WTC11 (cell line): ENCODE measurements at places on chromosomes 11 and 22. TPM values are rescaled to one million over a fixed set of nuclear protein-coding genes. Genes with fewer than 3 reads are reported as not detected.

Gene MMP7
- total RNA-seq = 0.23 to 0.50 TPM (median 0.48 TPM) in 3 replicates

GRCh38 chr11:115249061-115249578 is 255.1 kb downstream of the CADM1 start:
- DNase-seq = no peak
- peaks cover 10% of the 10 kb centered on the region for H3K4me1 ChIP-seq
- no peaks in the 10 kb centered on the region for H3K36me3 ChIP-seq
- H3K27me3 ChIP-seq = no peaks in the 10 kb centered on the region; the same call in 1 of the 2 replicates

DNA sequence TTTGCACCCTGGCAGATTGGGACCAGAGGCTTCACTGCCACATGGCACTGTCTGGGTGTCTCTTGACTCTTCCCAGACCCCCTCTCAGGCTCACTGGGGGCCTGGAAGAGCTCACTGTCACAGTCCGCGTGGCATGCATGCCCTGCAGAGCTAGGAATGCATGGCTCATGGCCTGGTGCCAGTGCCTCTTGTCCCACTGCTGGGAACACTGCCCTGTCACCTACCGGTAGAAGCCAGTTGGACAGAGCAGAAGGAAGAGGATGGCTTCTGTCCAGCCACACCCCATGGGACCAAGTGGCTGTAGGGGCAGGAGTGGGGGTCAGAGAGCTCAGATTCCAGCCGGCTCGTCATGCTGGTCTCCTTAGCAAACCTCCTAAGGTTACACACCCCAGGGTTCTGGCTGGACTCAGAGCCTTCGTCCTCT is 29.7 kb downstream of the MB start:
- H3K4me3 ChIP-seq = no peak overlapping the region
- H3K4me1 ChIP-seq = peaks cover under 1% of the 10 kb centered on the region
- H3K27me3 ChIP-seq = no peaks in the 10 kb centered on the region

DNA sequence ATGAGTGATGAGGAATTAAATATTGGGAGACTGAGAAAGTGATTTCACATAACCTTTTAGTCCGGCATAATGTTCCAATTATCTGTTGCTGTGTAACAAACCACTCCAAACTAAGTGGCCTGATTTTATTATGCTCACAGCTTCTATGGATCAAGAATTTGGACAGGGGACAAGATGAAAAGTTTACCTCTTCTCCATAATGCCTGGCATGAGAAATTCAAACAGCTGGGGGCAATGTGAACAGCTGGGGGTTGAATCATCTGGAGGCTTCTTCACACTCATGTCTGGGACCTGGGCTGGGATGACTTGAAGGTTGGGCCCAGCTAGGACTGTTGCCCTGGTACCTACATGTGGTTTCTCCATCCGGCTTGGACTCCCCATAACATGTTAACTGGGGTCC is 99.4 kb upstream of the DRD2 start:
- H3K36me3 ChIP-seq = no peaks in the 10 kb centered on the region
- no peak overlapping the region for H3K27ac ChIP-seq
- no peaks in the 10 kb centered on the region for H3K27me3 ChIP-seq

- no peaks in the 10 kb centered on the region for H3K36me3 ChIP-seq
- H3K27me3 ChIP-seq = peaks cover 74% of the 10 kb centered on the region
- DNase-seq = peak; percentile 52
- peak overlapping the region; percentile 46 for H3K4me3 ChIP-seq
- no peak overlapping the region for H3K27ac ChIP-seq
Observed at GRCh38 chr11:72673284-72673942, 809 bp downstream of the PDE2A start.

Gene MICAL3
- 35.6 to 41.2 TPM (median 38.8 TPM) in 3 replicates for total RNA-seq

DNA sequence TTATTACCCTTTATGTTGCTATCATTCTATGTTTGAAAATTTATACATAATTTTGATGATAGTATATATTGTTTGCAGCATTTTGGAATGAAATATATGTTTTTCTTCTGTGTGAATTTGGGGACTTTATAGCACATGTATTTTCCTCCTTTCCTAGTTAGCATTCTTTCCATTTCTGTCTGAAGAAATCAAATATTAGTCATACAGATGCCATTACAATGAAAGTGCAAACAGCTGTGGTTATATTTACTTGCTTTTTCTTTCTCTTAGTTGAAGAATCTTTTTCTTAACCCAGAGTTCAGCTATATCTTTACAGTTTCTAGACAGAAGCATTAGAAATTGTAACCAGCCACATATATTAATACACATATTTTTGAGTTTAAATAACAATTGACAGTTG is 753.1 kb upstream of the ARHGAP42 start:
- no peak for DNase-seq
- H3K4me3 ChIP-seq = no peak overlapping the region
- no peaks in the 10 kb centered on the region for H3K4me1 ChIP-seq
- H3K27ac ChIP-seq = no peak overlapping the region
- H3K27me3 ChIP-seq = peaks cover 9% of the 10 kb centered on the region

- peaks cover 45% of the 10 kb centered on the region for H3K4me1 ChIP-seq
- H3K27me3 ChIP-seq = peaks cover 3% of the 10 kb centered on the region; the same call in 1 of the 2 replicates
- H3K27ac ChIP-seq = peak overlapping the region; percentile 100
- peak overlapping the region; percentile 99 for H3K4me3 ChIP-seq
- H3K36me3 ChIP-seq = peaks cover 69% of the 10 kb centered on the region
- DNase-seq = no peak
Observed at GRCh38 chr11:62882788-62883501, 2.2 kb downstream of the SLC3A2 start.

- no peak for DNase-seq
- peaks cover 11% of the 10 kb centered on the region for H3K36me3 ChIP-seq
- peaks cover 24% of the 10 kb centered on the region for H3K27me3 ChIP-seq
- no peak overlapping the region for H3K4me3 ChIP-seq
Observed at GRCh38 chr11:125313271-125314219, 149.0 kb downstream of the PKNOX2 start.

Gene OR9Q2
- total RNA-seq = not detected in 3 replicates

DNA sequence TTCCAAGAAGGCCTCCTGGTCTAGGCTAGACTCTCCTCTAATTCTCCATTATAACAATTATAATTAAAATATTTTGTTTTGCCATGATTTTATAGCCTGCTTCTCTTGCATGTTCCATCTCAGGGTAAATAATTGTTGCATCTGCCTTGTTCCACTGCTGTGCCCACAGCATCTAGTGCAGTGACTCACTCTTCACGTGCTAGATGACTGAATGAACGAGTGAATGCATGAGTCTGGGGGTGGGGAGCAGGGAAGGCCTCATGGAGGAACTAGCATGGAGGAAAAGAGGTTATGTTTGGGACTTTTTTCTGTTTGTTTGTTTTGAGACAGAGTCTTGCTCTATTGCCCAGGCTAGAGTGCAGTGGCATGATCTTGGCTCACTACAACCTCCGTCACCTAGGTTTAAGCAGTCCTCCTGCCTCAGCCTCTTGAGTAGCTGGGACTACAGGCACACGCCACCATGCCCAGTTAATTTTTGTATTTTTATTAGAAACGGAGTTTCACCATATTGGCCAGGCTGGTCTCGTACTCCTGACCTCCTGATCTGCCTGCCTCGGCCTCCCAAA is 5.2 kb upstream of the OAF start:
- DNase-seq = no peak
- H3K4me1 ChIP-seq = peaks cover 12% of the 10 kb centered on the region
- H3K4me3 ChIP-seq = no peak overlapping the region
- H3K27me3 ChIP-seq = peaks cover 97% of the 10 kb centered on the region
- H3K27ac ChIP-seq = no peak overlapping the region
- no peaks in the 10 kb centered on the region for H3K36me3 ChIP-seq

GRCh38 chr11:123206791-123207434 is 11.9 kb upstream of the CLMP start:
- peak; percentile 52 for DNase-seq
- no peaks in the 10 kb centered on the region for H3K36me3 ChIP-seq
- H3K27ac ChIP-seq = no peak overlapping the region

GRCh38 chr11:19711911-19712280 is 741 bp upstream of the NAV2 start:
- peak overlapping the region; percentile 98 for H3K27ac ChIP-seq
- DNase-seq = peak; percentile 50
- H3K36me3 ChIP-seq = no peaks in the 10 kb centered on the region
- peaks cover 60% of the 10 kb centered on the region for H3K27me3 ChIP-seq
- H3K4me3 ChIP-seq = peak overlapping the region; percentile 79

GRCh38 chr22:19625331-19626041 is 88.8 kb upstream of the SEPTIN5 start:
- H3K27me3 ChIP-seq = no peaks in the 10 kb centered on the region
- H3K27ac ChIP-seq = no peak overlapping the region
- no peaks in the 10 kb centered on the region for H3K36me3 ChIP-seq

DNA sequence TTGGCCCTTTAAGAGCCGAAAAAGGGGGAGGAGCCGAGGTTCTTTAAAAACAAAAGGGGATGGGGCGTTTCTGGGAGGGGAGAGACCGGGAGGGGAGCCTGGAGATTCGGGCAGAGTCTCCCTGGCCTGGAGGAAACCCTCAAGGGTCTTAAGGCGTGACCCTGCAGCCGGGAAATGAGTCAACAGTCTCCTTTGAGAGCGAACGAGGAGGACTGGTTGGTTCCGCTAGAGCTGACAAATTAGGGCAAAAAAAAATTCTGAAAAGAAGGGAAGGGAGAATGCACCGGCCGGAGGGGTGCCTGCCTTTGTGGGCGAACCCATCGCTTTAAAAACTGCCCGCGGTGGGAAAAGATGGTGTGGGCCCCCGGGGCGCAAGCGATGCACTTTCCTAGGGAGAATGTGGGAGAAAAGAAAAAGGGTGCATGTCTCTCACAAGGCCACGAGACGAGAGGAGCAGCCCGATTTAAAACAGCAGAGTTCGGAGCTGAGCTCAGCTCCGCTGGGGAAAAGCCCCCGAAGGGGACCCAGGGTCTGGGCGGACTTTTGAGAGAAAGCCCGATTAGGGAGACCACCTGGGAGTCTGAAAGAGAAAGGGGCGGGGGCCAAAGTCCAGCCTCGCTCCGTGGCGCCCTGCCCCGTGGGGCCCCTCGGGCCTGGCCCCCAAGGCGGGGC is 874 bp downstream of the ZFTA start:
- peak overlapping the region; percentile 98 for H3K4me3 ChIP-seq
- H3K27me3 ChIP-seq = peaks cover 27% of the 10 kb centered on the region
- H3K27ac ChIP-seq = peak overlapping the region; percentile 98
- H3K4me1 ChIP-seq = peaks cover 37% of the 10 kb centered on the region

DNA sequence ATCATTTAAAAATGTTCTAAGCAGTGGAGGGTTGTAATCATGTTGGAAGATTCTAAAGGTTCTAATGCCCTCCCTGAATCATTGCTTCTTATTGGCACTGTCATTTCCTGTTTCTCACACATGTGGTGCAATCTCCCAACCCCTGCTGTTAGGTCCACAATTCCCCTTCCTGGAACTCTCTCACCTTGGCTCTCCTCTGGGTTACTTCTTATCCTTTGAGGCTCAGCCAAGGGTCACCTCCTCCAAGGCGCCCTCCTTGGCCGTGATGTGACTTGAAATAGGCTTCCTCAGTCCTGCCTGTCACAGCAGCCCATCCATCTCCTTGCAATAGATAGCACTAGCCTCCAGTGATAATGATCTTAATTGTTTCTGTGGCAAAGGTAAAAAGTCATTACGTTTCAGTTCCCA is 149.8 kb downstream of the TTC17 start:
- peaks cover 19% of the 10 kb centered on the region for H3K27me3 ChIP-seq
- DNase-seq = no peak
- H3K4me3 ChIP-seq = no peak overlapping the region

DNA sequence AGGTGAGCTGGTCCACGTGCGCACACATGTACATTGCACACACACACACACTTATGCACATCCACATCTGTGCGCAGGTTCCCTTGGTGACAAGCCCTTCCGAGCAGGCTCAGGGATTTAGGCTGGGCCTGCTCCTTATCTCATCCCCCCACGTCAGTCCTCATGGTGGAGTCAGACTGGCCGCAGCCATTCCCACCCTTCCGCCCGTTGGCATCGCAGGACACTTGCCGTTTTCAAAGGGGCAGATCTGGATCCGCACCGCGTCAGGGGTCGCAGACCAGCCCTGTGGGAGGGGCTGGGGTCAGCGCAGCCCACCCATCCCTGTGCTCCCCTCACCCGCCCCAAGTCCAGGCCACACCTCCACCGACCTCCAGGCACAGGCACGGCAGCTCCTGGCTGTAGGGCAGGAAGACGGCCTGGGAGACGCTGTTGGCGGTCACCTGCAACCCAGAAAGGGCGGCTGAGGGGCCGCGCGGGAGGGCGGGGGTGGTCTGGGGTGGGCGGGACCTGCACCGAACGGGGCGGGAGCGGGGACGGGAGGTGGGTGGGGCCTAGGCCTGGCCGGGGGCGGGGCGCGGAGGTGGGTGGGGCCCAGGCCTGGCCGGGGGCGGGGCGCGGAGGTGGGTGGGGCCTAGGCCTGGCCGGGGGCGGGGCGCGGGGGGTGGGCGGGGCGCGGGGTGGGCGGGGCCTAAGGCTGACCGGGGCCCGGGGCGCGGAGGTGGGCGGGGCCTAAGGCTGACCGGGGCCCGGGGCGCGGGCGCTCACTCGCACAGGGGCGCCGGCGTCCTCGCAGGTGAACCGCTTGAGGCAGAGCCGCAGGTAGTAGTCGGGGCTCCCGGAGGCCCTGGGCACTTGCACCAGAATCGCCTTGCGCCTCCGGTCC is 13.3 kb downstream of the IL17REL start:
- DNase-seq = peak; percentile 74
- H3K4me1 ChIP-seq = peaks cover 9% of the 10 kb centered on the region
- H3K27me3 ChIP-seq = peaks cover 25% of the 10 kb centered on the region

Gene CXCR5
- total RNA-seq = 0.07 TPM in 1 of 3 replicates, not detected in the others

DNA sequence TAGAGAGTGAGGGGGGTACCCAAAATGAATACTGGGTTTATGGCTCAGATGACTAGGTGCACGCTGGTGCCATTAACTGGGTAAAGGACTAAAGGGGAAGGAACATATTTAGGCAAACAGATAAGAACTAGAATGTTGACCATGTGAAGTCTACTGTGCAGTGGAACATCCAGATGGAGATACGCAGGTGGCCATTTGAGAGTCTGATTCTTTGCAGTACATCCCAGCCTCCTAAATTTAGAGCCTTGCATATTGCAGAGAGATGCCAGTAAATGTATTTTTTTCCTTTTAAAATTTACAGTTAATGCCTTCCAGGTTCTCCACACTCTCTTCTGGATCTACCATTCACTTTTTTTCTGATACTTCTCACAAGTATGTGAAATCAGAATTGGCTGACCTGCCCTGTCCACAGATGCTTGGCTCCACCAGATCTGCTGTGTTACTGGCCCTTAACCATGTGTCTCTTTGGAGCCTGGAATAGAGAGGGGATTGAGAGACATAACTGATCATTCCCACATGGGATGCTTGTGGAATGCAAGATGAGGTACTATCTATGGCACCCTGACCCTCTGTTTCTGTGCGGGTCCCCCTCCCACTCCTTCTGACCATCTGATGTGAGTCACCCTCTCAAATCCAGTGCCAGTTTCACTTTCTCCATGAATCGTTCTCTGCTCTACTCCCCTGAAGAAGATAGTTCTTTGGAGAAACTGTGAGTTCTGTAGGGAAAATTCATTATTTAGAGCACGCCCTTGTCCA is 77.0 kb upstream of the NCAM1 start:
- no peak overlapping the region for H3K4me3 ChIP-seq
- peaks cover 6% of the 10 kb centered on the region; the same call in 1 of the 2 replicates for H3K27me3 ChIP-seq
- peaks cover 4% of the 10 kb centered on the region for H3K4me1 ChIP-seq
- no peak overlapping the region for H3K27ac ChIP-seq
- no peak for DNase-seq
- no peaks in the 10 kb centered on the region for H3K36me3 ChIP-seq

Gene NLRP14
- total RNA-seq = 0.05 to 0.16 TPM (median 0.07 TPM) in 3 replicates

Gene SCGB2A2
- not detected in 3 replicates for total RNA-seq

- H3K27ac ChIP-seq = no peak overlapping the region; the same call in 1 of the 2 replicates
- DNase-seq = no peak
- H3K36me3 ChIP-seq = peaks cover 24% of the 10 kb centered on the region
- no peak overlapping the region for H3K4me3 ChIP-seq
Observed at GRCh38 chr11:9787260-9787659, 123.4 kb downstream of the SWAP70 start.

- no peak overlapping the region for H3K4me3 ChIP-seq
- H3K36me3 ChIP-seq = peaks cover 62% of the 10 kb centered on the region
- H3K27me3 ChIP-seq = no peaks in the 10 kb centered on the region
- no peak for DNase-seq
- H3K27ac ChIP-seq = no peak overlapping the region
Observed at GRCh38 chr11:119298726-119299125, 18.2 kb downstream of the MCAM start.
